ENCODE measurements at places on chromosomes 7 and 10.

GRCh38 chr10:49781247-49781646 is 19.1 kb upstream of the OGDHL start:
- DNase-seq: no peak

GRCh38 chr7:92178928-92179924 is at the start of gene LRRD1:
TSS of gene LRRD1 (minus strand) at chr7:92179142. CDS start at chr7:92165202, 13,940 bp downstream.
- no peak for DNase-seq

DNA sequence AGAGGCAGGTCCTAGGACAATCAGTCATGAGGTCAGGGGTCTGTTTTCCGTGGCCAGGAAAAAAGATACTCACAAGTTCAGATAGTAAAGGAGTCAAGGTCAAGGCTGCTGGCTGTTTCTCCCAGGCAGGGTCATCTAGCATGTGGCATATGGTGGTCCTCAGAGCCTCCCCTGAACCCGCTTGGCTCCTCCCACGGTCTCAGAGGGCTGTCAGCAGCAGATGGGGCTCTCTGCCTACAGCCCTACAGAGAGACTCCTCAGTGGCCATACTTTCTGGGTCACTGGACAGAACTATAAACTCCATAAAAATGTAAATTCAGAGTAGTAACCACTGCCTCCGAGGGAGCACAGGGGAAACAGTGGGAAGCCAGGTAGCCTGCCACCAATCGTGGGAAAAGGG is 11.3 kb upstream of the DRGX start:
- no peak for DNase-seq

- DNase-seq: no peak
These were observed 34.7 kb upstream of the KMT2E start for GRCh38 chr7:104979167-104979841.

GRCh38 chr7:28381466-28381865 is 30.9 kb upstream of the CREB5 start:
- no peak for DNase-seq

GRCh38 chr10:129861776-129862531 is 102.1 kb downstream of the EBF3 start:
- no peak for DNase-seq

- DNase-seq: no peak
These were observed 257.1 kb downstream of the SFMBT2 start for GRCh38 chr10:7153750-7154149.

Data from CMK (cell line).